Activated naive CD4-positive, alpha-beta T cell treated with anti-CD3 and anti-CD28 coated beads, Interleukin-2, amount 50 U/mL, for 72 hours (primary cell): ENCODE measurements at places on chromosomes 7 and 10. TPM values are rescaled to one million over a fixed set of nuclear protein-coding genes. Genes with fewer than 3 reads are reported as not detected.

GRCh38 chr10:118792526-118792925 lies 37.8 kb upstream of the CACUL1 start:
- no peak for DNase-seq

GRCh38 chr7:41540601-41541000 lies 162.3 kb downstream of the INHBA start:
- no peak for DNase-seq

DNA sequence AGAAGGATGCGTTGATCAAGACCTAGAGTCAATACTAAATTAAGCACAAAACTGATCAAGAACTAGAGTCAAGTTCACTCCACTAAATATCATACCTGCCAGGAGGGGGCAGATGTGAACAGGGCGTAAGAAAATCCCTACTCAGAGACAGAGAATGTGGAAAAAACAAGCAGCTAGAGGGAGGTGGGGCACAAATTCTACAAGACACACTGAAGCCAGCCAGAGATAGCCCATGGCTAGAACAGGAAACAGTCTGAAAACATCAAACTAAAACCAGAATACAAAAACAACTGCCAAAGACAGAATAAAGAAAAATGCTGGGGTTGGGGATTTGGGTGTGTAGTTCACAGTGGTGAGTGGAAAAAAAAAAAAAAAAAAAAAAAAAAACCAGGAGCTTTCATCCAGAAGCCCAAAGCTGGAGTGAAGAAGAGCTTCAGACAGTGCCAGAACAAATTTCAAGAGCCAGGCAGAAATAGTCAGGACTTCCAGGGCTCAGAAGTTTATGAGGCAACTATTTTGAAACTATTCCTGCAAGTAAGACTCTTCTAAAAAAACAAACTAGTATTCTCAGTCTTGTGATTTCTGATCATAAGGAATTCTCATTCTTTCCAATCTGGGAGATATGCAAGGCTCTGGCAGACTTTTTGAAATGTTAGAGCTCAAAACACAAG lies 118.3 kb downstream of the CCDC71L start:
- DNase-seq, result peak; percentile 17

GRCh38 chr10:78510566-78511323 lies 477.1 kb downstream of the RPS24 start:
- no peak for DNase-seq

DNA sequence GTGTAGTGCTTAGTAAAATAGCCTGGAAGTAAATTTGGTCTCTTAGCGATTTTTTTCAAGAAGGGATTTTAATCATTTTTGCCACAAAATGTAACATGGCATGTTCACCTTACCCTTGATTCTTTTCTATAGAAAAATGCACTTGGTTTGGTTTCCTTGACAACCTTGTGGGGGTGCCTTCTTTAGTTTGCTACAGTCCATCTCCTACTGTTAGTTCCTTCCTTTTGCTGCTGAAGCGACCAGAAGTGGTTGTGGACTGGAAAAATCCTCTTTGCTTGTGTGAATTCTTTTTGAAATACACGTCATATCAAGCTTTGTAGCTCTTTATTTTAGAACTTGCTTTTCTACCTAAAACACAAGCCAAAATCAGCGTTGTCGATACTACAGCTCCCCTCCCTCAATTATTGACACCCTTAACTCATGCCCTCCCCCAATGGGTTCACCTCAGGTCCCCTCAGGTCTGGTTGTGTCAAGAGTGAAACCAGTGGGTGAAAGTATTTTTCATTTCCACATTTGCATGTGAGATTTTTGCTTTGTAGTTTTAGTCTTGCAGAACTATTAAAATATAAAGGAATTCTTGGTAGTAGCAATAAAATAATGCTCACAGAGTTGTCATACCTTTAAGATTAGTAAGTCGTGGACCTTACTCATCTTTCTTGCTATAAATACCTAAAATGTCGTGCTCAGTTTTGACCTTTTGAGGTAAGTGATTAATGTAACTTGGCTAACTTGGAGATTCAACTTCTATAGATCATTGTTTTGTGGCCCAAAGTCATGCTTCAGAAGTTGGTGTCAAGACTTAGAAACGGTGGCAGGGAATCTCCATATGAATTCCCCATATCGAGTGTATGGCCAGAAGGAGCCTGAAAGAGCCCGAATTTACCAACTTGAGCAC lies 1.5 kb downstream of the ACTR3B start:
- no peak for DNase-seq

DNA sequence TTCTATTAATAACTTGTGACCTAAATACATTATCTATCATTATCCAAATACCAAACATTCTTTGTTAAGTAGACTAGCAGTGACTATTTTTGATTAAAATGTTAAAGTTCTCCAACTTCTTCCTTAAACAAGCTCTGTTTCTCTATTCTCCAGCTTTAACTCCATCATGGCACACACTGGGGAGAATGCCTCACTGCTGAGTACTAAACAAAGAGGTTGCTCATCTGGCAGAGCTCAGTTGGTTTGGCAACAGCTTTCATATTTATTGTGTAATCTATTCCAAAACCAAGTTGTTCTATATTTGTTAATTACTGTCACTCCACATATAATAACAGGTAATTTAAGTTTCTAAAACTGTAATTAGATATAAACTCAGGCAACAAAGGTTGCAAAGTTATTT lies 89.6 kb downstream of the USP6NL start:
- no peak for DNase-seq

DNA sequence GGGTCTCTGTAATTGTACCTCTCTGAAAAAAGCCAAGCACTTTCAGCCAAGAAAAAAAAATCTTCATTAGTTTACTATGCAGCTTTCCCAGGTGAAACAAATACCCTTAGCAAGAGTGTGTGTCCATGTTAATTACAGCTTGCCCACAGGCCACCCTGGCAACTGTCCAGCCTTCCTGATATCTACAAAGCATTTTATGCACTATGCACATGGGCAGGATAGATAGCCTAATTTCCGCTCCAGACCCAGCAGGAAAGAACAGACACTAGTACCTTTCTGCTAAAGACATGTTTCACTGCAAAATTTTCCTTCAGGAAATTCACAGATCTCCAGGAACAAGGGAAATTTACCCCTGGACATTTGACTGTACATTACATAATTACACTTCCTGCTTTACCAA lies 24.4 kb downstream of the CACNA2D1 start:
- no peak for DNase-seq

DNA sequence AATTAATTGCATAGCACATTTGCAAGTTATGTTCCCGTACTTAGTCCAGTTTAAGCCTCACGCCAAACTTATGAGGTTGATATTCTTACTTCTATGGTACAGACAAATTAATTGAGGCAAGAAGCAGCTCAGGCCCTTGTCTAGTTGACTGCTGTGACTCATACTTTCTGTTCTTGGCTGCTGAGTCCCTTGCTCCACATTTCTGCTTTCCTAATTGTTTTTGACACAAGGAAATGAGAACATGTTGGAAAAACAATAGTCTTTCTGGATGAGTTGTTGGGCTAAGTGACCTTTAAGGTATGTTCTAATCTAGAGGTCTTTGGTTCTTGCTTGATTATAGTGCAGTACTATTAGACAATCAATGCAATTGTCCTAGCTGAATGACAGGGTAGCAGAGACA lies 331.8 kb downstream of the NRG3 start:
- no peak for DNase-seq

- no peak for DNase-seq
These were observed 20.4 kb downstream of the CSGALNACT2 start for GRCh38 chr10:43158636-43159035.

DNA sequence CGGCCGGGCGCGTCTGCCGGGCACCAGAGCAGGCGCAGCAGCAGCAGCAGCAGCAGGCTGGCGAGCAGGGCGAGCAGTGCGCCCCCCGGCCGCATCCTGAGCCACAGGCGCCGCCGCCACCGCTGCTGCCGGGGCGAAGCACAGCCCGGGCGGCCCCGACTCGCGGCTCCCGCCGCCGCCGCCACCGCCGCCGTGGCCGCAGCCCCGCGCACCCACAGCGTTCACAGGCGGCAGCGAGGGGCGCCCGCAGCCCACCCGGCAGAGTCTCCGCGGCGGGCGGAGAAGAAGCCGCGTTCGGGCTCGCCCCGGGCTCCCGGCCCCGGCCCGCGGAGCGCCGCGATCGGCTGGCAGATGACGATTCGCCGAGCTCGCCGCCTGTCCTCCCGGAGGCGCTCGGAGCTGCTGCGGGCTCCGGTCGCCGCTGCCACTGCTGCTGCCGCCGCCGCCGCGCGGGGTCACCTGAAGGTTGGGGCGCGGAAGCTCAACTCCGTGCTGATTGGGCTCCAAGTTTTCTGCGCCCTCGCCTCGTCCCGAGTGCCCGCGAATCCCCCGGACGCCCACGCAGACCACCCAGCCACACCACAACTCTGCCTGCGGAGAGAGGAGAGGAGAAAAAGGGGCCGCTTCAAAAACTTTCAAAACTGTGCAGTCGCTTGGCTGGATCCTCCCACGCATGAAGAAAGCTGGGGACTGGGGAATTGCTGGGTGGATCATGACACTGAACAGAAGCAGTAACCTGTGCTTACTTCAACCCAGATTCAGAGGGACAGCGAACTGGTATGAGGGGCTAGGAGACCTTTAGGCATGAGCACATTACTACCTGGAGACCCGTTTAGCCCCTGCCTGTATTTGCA lies at the start of gene ST8SIA6:
Gene ST8SIA6 (minus strand): TSS at position 435 of the 854 bp plus-strand sequence. CDS start 340 bp downstream, at position 95.
- DNase-seq, result peak; percentile 55

DNA sequence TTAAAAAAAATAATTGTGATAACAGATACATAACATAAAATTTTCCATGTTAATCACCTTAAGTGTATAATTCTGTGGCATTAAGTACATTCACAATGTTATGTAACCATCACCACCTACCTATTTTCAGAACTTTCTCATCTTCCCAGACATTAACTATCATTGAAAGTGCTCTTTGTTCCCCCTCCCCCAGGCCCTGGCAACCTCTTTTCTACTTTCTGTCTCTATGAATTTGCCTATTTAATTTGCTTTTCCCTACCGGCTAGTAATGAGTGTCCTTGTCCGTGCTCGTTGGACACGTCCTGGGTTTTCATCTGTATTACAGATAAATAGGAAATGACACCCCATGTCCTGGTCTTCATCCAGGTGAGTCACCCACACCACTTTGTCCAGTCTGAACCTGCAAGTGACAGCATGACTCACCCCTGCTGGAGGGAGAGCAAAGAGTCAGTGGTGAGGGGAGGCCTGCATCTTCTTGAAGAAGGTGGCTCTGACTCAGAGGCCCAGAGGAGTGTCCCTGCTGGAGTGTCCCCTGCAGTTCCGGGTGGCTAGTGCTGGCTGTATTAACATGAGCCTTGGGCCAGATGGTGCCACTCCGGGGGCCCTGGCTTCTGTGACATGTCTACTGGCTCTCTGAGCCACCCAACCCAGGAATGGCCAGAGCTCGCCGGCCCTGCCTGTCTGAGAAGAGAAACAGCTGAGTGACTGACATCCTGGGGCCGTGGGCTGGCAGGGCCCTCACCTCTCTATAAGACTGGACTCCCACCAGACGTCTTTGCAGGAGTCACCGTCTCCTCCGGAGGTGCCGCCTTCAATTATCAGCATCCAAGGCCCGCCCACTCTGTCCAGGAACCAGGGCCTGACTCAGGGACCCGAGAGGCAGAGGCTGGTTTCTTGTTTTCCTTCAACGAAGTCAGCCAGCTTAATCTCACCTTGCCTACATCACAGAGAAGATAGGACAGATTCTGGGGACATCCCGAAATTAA lies 503.2 kb upstream of the MKI67 start:
- DNase-seq, result no peak

- DNase-seq, result peak; percentile 68
These were observed 27.1 kb downstream of the KLF6 start for GRCh38 chr10:3757638-3758490.

DNA sequence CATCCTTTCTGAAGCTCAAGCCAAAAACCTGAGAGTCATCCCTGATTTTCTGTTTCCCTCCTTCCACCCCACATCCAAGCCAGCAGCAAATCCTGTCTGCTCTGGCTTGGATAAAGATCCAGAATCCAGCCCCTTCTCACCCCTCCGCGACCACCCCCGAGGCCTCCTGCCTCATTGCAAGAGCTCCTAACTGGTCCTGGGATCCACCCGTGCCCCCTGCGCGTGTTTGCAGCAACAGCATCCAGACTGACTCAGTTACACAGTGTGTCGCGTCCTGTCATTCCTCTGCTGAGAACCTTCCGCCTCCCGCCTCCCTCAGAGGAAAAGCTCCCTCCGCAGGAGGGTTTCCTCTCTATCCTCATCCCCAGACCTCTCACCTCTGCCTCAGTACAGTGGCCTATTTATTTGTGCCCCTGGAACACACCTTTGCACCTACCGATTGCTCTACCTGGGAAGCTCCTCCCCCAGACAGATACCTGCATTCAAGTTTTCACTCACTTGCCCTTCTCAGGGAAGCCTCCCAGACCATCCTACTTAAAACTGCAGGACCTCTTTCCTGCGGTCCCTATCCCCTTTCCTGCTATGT lies 21.6 kb upstream of the GRID1 start:
- no peak for DNase-seq

GRCh38 chr7:157158400-157158799 lies 19.7 kb downstream of the UBE3C start:
- DNase-seq, result no peak

DNA sequence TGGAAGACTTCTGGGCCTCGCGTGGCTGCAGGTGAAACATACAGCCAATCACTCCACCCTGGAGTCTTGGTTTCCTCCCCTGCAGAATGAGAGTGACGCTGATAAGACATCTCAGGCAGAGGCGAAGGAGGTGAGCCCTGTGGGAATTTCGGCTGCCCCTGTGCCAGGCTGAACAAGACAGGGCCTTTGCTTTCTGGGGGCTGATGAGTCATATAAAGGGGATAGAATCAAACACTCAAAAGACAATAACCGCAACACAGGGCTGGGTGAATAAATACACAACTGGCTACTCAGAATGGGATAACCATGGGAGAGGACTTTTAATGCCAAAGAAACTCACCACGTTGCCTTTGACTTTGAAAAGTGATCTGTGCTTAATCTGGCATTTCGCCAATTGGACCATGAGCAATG lies 143.8 kb downstream of the KCNMA1 start:
- DNase-seq, result no peak

DNA sequence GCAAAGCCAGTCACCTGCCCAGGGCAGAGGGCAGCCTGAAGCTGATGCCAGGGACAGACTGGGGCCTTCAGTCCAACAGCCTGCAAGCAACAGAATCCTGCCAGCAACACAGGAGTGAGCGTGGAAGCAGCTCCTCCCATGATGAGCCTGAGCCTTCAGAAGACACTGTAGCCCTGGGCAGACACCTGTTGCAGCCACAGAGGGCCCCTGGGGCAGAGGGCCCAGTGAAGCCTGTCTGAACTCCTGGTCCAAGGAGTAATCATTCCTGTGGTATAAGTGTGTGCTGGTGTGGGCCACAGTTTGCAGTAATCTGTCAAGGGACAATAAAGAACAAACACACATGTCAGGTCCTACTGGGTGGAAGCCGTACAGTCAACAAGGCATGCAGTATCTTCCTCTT lies 2.9 kb upstream of the PFKP start:
- no peak for DNase-seq

The ST8SIA6 gene
- total RNA-seq, result not detected

The PNPLA8 gene
- total RNA-seq, result 39.5 TPM

The TCF7L2 gene
- 3.0 TPM for total RNA-seq

The NEUROG3 gene
- 0.18 TPM for total RNA-seq

The RBP4 gene
- total RNA-seq, result not detected

The ACTR3C gene
- total RNA-seq, result 2.3 TPM

The AKR1C8 gene
- not detected for total RNA-seq

The ASB15 gene
- total RNA-seq, result not detected

The VSTM4 gene
- total RNA-seq, result not detected

The HOXA4 gene
- not detected for total RNA-seq

The NKX1-2 gene
- not detected for total RNA-seq
